ENCODE measurements at places on chromosomes 7 and 10.
A peak's percentile ranks its signal among the peaks of the same experiment; 100 is the strongest.

- DNase-seq, result peak; percentile 56
Measured at GRCh38 chr7:72042855-72043254, 369.3 kb downstream of the CALN1 start.

- no peak for DNase-seq
Measured at GRCh38 chr10:129754211-129755050, 209.6 kb downstream of the EBF3 start.

- DNase-seq, result no peak
Measured at GRCh38 chr7:12984117-12984516, 296.7 kb downstream of the ARL4A start.

GRCh38 chr7:7761974-7762779, 43.8 kb upstream of the RPA3 start:
- peak; percentile 74 for DNase-seq

GRCh38 chr10:63247771-63248170, 114.6 kb downstream of the NRBF2 start:
- peak; percentile 56 for DNase-seq

DNA sequence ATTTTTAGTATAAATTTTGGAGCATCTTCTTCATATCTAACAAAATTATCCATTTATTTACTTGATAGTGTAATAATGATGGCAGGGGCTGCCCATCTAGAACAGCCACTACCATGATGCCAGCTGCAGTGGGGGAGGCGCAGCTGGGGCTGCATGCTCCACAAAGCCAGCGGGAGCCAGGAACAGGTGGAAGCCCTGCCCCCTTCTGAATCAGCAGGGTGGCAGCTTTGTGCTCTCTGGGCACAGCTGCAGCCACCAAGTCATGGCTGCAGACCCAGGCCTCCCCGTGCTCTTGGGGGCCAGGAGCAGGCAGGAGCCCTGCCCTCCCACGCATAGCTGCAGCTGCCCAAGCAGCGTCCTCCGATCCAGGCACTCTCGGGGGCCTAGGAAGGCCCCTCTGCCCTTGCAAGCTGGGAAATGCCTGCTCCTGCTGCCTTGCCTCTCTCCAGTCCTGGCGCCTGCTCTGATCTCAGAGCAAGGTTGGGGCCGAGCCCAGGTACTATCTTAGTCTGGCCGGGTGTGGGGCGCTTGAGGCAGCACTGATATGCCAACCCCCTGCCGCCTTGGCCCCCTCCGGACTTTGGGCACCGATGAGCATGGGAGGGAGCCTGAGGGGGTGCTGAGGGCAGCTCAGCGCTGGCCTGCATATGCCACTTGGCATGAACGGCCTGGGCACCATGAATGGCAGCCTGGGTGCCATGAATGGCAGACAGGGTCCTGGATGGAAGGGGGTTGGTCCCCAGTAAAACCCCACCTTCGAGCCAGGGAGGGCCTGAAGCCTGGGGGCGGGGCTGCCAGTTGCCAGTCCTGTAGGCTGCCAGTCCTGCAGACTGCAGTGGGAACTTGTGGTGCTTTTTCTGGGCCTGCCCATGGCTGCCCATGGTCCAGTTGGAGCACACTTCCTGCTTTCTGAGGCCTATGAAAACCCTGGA, 1110.8 kb upstream of the POT1 start:
- no peak for DNase-seq

- DNase-seq, result no peak
Measured at GRCh38 chr7:55351263-55351662, 13.9 kb upstream of the LANCL2 start.

GRCh38 chr10:127012769-127013152, 107.5 kb downstream of the DOCK1 start:
- DNase-seq, result no peak

DNA sequence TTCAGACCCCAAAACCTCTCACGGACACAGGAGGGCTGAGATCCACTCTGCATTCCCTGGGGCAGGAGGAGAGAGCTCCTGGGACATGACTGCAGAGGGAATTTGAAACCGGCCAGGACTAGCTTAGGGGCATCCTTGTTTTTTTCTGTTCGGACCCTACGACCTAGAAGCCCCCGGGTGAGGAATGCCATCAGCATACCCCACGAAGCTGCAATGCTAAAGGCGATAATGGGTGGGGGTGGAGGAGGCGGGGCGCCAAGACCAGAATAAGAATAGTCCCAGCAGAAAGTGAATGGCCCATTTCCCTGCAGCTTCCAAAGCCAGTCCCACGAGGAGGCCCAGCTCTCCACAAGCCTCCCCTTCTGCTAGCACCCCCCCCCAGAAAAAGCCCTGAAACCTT, 4.0 kb downstream of the PDGFA start:
- no peak for DNase-seq

DNA sequence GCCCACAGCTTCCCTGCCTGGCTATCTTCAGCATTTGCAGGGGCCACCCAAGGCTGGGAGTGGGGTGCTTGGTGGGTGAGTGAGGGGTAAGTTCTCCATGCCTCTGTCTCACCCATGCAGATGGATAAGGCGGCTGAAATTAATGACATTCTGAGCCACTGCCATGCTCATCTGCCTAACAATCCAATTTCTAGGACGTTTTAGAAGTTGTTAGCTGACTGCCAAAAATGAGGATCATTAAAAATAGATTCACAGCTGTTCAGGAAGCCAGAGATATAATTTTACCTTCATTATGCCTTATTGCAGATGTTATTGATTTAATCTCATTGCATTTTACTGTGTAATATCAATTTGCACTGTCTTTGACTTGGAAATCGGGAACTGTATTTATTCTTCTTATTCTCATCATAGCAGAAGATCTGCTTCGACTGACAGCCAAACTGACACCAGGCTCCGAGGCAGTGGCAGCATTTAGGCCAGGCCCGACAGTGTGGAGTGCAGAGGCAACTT, 334.4 kb upstream of the NPVF start:
- DNase-seq, result no peak

- no peak for DNase-seq
Measured at GRCh38 chr7:43823941-43824340, 45.4 kb downstream of the MRPS24 start.

DNA sequence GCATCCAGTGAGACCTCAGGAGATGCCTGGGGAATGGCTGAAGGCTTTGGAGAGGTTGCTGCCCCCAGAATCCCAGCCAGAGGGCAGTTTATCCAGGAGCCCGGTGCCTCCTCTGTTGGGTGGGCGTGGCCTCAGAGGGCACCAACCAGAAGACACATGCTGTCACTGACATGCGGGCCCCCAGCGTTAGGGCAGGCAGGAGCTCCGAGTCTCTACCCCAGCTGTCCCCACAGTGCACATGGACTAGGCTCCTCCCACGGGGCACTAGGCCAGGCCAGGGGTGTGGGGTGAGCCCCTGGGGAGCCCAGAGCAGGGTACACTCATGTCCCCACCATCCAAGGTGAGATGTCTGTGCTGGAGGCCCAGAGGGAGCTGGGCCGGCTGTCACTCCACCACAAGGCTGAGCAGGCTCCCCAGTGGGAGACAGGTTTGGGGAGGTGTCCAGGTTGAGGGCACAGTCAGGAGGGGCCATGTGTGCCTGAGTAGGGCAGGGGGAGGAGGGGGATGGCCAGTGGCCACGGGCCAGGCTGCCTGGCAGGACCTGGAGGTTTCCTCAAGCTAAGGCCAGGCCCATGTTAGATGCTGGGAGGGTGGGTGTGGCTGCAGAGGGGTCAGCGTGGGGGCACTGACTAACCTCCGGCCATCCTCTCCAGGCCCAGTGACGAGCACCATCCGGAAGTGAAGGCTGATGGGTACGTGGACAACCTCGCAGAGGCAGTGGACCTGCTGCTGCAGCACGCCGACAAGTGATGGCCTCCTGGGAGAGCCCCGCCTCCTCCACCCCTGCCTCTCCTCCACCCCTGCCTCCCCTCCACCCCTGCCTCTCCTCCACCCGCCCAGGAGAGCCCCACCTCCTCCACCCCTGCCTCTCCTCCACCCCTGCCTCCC, 131.3 kb downstream of the FAM53B start:
- DNase-seq, result no peak

GRCh38 chr10:105714728-105715127, 1073.6 kb downstream of the SORCS3 start:
- no peak for DNase-seq

- no peak for DNase-seq
Measured at GRCh38 chr7:105677410-105677730, 96.1 kb upstream of the EFCAB10 start.

DNA sequence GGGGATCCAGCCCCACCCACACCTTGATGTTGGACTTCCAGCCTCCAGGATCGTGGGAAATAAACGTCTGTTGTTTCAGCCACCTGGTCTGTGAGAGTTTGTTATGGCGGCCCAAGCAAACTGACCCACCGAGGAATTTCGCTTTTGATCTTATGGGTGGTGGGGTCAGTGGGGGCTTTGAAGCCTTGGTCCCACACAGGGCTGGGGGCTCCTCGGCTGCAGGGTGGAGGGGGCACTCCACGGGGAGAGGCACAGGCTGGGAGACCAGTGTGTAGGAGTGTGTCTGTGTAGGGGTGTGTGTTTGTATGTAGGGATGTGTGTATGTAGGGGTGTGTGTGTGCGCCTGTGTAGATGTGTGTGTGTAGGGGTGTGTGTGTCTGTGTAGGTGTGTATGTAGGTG, 48.1 kb upstream of the PSMG3 start:
- DNase-seq, result no peak

DNA sequence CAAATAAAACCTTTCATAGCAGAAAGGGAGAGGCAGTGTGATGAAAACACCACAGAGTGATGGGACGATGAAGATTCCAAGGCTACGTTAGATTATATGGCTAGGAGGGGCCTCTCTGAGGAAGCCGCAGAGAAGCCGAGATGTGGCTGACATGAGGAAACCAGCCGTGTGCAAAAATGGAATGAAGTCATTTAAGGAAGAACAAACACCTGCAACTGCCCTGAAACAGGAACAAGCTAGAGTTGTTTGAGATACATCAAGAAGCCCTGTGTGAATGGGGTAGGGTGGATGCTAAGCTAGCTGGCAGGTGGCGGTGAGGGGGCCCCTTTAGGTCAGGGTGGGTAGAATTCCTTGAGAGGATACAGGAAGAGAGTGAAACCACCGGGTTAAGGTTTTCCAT, 129.5 kb downstream of the KLF6 start:
- DNase-seq, result no peak

GRCh38 chr10:5892007-5892406, 2.0 kb downstream of the FBH1 start:
- DNase-seq, result no peak

- DNase-seq, result peak; percentile 87
Measured at GRCh38 chr7:51351661-51352060, 35.1 kb upstream of the COBL start.

- DNase-seq, result peak; percentile 51
Measured at GRCh38 chr7:41567731-41568114, 135.2 kb downstream of the INHBA start.

GRCh38 chr10:88076027-88076880, 212.8 kb downstream of the PTEN start:
- DNase-seq, result no peak

DNA sequence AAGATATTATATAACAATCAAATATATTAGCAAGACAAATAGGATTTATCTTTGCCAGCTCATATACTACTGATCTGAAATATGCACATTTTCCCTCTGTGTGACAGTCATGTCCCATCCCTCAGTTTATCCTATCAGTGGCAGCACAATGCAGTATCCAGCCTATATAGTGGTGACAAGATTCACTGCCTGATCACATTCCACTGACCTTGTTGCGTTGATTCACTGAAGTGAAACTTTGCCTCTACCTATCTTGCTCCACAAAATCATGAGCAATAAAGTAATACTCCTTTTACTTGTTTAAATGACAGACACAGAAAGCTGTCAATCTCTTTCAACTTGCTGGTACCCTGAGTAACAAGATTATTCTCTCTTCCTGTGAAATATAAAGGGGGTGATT, 6.3 kb downstream of the PSMA2 start:
- DNase-seq, result no peak

GRCh38 chr10:100571084-100571856, 35.5 kb downstream of the HIF1AN start:
- DNase-seq, result no peak

GRCh38 chr10:117169480-117169879, 27.8 kb upstream of the KCNK18 start:
- DNase-seq, result peak; percentile 21

- peak; percentile 52 for DNase-seq
Measured at GRCh38 chr7:11831736-11832495, at the start of gene THSD7A. TSS of gene THSD7A (minus strand) at chr7:11832198. CDS start at chr7:11831946, 252 bp downstream.

- DNase-seq, result peak; percentile 64
Measured at GRCh38 chr7:51035716-51036115, 253.0 kb upstream of the GRB10 start.

GRCh38 chr7:46508583-46508982, 587.5 kb upstream of the IGFBP3 start:
- no peak for DNase-seq

DNA sequence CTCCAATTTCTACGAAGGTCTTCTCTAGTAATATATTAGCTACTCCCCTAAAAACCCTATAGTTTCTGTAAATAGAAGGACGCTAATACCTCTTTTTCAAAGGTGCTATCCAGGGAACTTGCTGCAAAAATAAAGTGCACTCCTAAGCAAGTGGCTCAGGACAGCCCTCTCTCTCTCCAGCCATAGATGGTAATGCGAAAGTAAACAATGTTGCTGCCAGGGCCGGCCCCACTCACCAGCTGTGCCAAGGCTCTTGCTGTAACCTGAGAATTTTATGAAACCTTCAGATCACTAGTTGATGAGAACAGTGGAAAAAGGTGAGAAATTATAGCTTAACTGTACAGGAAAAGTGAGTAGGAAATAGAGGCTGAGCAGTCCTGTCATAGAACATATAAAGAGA, 10.9 kb upstream of the TAS2R39 start:
- DNase-seq, result no peak

DNA sequence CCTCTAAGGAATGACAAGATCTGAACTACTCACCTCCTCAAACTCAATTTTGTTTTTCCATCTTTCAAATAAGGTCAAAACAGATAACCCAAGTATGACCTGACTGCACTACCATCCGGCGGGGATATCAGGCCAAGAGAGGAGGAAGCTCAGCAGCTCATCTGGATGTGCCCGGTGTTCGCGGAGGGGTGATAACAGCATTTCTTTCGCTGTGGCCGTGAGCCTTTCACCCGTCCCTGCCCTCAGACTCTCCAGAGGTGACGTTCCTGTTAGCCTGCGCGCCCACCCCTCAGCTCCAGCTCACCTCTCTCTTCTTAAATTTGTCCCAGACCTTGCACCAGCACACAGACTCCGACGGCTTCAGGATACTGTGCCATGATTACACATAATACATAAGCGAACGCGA, 526 bp downstream of the ZNF248 start:
- DNase-seq, result no peak

DNA sequence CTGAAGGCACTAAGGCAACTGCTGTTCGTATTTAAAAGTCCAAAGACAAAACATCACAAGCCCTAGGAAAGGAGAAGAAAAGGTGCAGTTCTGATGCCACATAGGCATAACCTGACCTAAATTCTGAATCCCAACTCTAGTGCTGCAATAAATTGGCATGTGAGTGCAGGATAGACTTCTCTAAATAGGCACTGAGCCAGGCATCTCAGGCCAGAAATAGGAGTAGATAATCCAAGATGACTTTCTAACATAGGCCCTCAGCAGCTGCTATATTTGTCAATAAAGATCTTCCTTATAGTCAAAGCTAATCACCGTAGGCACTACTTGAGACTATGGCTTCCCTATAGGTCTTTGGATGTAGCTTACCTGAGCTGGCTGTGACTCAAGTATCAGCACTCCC, 1163.8 kb downstream of the SORCS1 start:
- no peak for DNase-seq

Data from fibroblast of skin of scalp (primary cell).